Suppressor macrophage treated with lipopolysaccharide for 4 hours (primary cell): ENCODE measurements at places on chromosomes 4 and X.

GRCh38 chr4:8227201-8227770 lies 28.2 kb downstream of the SH3TC1 start:
- DNase-seq = peak; percentile 32

GRCh38 chr4:4838051-4838935 lies 21.2 kb upstream of the MSX1 start:
- DNase-seq = no peak

DNA sequence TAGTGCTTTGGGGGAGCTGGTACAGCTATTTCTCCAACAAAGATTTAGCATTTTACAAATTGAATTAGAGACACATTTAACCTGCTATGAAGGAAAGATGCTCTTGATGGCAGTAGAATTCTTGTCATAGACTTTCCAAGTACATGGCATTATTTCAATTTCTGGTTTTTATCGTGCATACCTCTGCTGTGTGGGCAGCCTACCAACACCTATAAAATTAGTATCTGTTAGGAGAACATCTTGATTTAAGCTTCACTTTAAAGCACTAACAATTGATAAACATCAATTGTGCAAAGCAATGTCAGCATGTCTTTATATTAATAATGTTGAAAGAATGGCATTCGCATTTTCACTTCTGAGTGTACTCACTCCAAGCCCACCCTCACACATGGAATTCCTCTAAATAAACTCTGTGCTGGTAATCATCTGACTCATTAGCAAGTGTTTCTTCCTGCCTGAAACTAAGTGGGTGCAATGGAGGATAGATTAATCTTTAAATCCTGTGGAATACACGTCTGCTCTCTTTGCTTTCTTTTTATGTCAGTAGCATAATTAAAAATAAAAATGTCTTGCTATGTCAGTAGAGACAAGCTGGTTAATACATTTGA lies 279.8 kb upstream of the MAGEB18 start:
- DNase-seq = no peak

DNA sequence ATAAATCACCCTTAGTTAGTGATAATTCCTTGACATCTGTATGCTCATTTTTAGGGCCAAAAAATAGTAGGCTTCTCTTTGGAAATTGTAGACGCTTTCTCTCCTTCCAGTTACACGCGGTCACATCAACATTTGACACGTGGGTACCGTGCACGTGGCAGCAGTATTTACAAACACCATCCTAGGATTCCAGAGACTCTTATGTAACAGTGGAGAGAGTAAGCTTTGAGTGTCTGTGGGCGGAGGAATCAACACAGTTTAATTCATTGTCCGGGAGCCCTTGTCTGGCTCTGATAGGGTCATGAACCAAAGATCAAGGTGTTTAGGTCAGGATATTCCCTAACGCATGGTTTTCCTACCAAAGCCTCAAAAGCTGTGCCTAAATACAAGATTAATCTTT lies 12.2 kb downstream of the TET2 start:
- peak; percentile 66 for DNase-seq

- no peak for DNase-seq
These were observed 300.4 kb downstream of the LDB2 start for GRCh38 chr4:16597845-16598596.

GRCh38 chrX:48569958-48570357 lies 4.3 kb upstream of the RBM3 start:
- DNase-seq = peak; percentile 60

GRCh38 chr4:169198167-169198566 lies 72.6 kb downstream of the SH3RF1 start:
- DNase-seq = no peak

GRCh38 chr4:6920171-6920570 lies 10.5 kb downstream of the TBC1D14 start:
- no peak for DNase-seq

DNA sequence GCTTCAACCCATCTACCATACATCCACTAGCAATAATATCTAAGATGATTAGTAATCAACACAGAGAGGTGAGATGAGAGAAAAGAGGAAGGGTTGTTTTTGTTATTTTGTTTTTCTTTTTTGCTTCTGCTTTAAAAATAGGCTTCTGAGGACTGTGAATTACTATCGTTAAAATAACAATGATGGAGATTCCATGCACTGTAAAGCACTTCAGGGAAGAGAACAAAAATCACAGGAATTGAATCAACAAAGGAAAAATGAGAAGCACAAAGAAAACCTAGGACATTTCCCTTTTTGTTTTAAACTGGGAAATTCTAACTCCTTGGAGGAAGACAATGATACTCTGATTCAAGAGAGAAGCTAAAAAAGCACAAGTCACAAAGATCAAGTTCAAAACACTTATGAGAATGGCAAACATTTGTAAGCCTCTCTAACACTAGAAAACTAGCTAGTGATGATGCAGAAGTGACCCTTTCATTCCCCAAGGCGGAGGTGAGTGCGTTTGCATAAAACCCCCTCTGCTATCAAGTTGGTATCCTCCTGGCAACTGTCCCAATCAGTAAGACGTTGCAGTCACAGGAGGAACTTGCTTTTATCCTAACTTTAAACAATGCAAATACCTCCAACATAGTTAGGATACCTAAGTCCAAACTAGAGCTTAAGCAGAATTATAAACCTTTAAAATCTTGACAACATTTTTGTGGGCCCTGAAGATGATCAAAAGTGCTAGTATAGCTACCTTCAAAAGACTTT lies 308.5 kb downstream of the CAMK2D start:
- DNase-seq = peak; percentile 7

- DNase-seq = no peak
These were observed 182.0 kb upstream of the FAM241A start for GRCh38 chr4:111963158-111963700.

- DNase-seq = no peak
These were observed 75.4 kb downstream of the TMEM131L start for GRCh38 chr4:153541456-153542096.

DNA sequence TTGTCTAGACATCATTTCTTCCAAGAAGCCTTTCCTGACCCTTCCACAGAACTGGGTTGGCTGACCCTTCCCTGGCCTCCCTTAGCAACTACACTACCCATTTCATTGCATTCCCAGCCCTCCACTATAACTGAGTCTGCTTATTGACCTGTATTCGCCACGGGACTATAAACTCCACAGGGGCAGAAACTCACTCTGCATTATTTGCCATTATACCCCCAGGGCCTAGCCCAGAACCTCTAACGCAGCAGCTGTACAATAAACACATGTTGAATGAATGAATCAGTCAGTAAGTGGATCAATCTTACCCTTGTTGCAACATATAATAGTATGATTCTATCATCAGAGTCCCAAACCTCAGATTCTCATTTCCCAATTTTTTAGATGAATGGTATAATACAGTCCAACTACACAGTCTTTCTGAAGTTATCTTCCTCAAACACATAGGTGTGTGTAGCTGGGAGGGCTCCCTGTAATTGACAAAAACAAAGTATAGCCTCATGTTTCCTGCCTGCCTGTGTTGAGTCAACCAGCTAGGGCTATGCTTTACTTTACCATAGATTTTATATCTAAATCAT lies 209.3 kb downstream of the CHIC2 start:
- peak; percentile 53 for DNase-seq

DNA sequence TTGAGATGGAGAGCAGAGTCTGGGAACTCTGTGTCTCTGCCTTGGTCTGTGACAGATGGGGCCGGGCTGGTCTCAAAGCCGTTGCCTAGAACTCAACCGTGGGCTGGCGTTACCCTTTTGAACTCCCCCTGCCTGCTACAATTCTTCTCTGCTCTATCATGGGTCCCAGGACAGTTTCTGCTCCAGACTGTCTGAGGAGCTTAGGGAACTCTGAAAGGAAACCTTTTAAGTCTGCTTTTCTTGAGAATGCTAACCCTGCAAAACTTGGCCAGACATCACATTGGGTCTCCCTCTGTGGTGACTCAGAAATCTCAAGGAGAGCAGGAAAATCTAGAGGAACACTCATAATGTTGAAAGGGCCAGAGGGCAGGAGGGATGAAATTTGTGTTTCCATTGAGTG lies 240.6 kb downstream of the CBR4 start:
- DNase-seq = no peak

DNA sequence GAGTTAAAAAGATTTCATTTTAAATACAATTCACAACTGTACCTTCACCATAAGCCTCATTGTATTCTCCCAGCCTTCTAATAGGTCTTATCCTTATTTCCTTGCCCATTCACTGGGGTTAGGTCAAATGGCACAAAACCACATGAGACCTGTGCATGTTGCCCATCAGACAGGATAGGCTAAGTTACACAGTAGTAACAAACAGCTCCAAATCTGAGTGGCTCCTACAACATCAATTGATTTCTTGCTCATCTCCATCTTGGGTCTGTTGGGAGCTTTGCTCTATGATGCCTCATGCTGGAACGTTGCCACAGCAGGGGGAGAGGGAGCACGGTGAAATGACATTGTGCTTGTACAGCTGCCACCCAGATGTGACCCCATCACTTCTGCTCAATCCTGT lies 70.6 kb downstream of the DHX15 start:
- no peak for DNase-seq

- no peak for DNase-seq
These were observed 28.8 kb upstream of the PLCXD1 start for GRCh38 chrX:252244-252956.

DNA sequence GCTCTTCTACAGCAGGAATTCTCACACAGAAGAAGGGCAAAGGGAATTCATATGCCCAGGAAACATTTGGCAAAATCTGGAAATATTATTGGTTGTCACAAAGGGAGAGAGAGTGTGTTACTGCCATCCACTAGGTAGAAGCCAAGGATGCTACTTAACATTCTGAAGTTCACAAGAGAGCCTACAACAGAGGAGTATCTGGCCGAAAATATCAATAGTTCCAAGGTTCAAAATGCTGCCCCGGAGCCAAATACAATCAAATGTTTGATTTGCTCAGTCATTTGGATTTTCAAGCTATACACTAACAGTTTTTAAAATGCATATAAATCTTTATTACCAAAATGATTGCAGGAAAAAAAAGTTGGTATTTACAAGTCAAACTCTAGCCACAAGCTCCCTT lies 18.8 kb downstream of the OTUD4 start:
- no peak for DNase-seq

DNA sequence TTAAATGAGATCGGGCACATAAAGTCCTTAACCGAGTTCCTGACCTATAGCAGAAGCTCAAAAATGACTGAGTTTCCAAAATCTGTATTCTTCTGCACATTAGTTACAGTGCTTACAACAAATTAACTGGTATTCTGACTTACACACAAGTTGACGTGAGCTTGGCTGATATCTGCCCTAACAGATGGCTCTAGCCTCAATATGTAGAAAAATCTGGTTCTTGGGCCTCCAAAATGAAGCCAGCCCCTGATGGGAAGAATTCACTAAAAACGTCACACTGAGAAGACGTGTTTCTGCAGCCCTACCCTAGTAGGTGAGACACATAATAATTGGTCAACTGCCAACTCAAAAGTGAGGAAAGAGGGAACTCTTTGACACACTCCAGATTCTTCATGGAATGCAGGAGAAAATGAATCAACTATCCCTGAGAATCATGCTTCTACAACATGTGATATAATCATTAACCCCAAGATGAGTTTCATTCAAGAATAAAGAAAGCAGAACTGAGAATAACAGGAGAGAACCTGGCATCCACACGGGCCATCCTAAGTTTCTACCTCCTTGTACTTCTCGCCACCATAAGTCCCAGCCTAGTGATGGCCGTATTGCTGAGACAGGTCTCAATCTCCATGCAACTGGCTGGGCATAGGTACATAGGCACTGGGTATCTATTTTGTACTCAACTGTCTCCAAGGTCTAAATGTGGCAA lies 8.2 kb downstream of the STX18 start:
- no peak for DNase-seq

- DNase-seq = no peak
These were observed 7.7 kb upstream of the ARHGEF38 start for GRCh38 chr4:105544520-105545286.

- no peak for DNase-seq
These were observed 399.6 kb upstream of the NDST3 start for GRCh38 chr4:117634716-117635115.

- peak; percentile 88 for DNase-seq
These were observed 15.8 kb downstream of the TBC1D14 start for GRCh38 chr4:6925357-6925836.

GRCh38 chr4:46379101-46379500 lies 10.8 kb downstream of the GABRA2 start:
- no peak for DNase-seq

GRCh38 chr4:94507281-94507680 lies 55.5 kb downstream of the PDLIM5 start:
- DNase-seq = no peak

DNA sequence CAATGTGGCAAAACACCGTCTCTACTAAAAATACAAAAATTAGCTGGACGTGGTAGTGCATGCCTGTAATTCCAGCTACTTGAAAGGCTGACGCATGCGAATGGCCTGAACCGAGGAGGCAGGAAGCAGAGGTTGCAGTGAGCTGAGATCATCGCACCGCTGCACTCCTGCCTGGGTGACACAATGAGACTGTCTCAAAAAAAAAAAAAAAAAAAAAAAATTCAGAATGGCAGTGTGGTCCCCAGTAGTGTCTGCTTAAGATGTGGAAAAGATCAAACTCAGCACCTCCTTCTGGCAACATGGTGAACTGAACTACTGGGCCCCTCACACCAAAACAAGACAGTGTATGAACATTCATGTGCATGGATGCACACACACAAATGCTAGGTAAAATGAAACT lies 32.2 kb downstream of the SMS start:
- no peak for DNase-seq

DNA sequence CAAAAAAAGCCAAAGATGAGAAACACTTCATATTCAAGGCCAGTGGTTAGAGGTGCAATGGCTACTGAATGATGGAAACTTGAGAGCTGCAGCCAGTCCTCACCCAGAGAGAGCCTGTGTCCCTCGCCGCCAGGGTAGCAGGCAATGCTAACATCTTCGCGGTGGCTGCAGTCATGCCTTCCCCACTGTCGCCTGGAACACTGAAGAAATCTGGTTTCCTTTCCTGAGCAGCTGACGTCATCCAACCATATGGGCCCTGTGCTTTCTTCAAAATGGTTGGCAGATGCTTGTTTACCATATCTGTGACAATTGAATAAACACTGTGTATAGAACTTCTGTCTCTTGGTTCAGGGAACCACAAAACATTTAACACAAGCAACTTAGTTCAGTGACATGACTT lies 39.7 kb downstream of the PRSS12 start:
- no peak for DNase-seq

- peak; percentile 73 for DNase-seq
These were observed 6.0 kb upstream of the ASB11 start for GRCh38 chrX:15321447-15321846.

GRCh38 chrX:116413273-116413672 lies 23.1 kb upstream of the SLC6A14 start:
- no peak for DNase-seq

DNA sequence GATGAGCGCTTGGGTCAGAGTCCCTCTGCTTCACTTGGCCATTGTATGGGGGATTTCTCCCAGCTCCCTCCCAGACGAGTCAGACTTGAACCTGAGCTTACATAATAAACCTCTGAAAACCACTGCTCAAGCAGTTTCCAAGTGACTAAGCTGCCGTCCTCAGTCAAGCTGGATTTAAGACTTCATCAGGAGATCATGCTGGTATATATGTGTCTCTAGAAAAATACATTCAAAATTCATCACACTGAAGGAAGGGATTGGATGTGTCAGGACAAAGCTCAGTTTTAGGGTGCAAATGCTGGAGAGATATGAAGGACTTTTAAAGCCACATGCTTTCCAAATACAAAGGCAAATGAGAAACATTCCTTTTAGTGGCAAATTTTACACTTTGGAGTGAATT lies 114.3 kb downstream of the QDPR start:
- DNase-seq = no peak

GRCh38 chr4:995311-996026 lies 2.3 kb upstream of the SLC26A1 start:
- DNase-seq = no peak

- no peak for DNase-seq
These were observed 13.4 kb upstream of the MEPE start for GRCh38 chr4:87819281-87819919.
